Cardiac fibroblast (primary cell): ENCODE measurements at places on chromosomes 2 and 18.

DNA sequence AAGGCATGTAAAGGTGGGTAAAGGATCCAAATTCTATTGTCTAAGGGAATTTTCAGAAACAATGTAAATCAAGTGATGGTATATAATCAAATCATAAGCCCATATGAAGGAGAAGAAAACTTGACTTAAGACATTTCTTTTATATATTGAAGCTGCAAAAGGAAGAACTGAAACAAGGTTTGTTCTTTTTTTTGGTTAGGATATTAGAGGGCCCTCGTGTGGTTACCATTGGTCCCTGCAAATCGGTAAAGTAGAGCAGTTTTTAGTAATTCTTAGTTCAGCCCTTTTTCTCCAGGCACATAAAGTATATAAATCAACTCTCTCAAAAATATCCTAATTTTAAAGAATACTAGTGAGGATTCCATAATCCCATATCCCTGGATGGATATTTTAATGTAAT is 105.6 kb upstream of the STK17B start:
- peak; percentile 58 for DNase-seq

GRCh38 chr18:56199580-56200330 is 438.6 kb downstream of the TXNL1 start:
- DNase-seq = no peak

GRCh38 chr2:177830881-177831386 is 241.6 kb downstream of the PDE11A start:
- DNase-seq = no peak

GRCh38 chr2:46568212-46569009 is 89.0 kb downstream of the TMEM247 start:
- no peak for DNase-seq

GRCh38 chr18:25503567-25504081 is 151.7 kb upstream of the ZNF521 start:
- DNase-seq = peak; percentile 65

DNA sequence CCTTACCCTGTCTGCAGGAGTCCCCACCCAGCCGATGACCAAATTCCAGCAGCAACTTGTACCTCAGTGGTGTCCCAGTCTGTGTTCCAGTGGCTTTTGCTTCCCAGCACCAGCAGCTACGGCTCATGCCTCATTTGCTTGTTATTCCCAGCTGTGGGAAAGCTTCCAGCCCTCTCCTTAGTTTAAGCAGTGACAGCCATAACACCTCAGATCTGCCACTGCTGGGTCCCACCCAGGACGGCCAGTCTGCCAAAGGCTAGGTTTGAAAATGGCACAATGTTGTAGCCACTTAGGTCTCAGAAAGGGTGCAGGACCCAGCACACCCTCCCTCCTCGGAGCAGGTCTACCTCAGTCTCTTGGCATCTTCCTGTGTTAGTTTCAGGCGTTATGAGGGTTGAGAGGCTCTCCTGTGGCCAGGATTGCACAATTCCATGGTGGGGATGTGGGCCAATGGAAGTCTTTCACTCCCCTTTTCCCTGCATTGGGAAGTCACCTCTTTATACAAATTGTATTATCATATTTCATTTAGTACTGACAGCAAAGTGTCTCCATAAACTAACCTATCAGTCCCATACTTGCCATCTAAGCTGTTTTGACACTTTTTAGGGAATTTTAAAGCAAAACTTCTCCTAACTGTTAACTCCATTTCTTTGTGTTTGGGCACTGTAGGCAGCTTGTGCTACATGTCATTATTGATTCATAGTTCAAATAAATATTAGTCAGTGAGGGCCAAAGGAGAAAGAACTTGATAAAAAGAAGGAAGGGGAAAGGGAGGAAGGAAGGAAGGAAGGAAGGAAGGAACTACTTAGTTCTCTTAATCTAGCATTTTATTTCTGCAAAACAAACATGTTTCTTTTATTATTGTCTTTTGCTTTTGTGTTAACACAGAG is 62.9 kb upstream of the FAM110C start:
- DNase-seq = no peak

DNA sequence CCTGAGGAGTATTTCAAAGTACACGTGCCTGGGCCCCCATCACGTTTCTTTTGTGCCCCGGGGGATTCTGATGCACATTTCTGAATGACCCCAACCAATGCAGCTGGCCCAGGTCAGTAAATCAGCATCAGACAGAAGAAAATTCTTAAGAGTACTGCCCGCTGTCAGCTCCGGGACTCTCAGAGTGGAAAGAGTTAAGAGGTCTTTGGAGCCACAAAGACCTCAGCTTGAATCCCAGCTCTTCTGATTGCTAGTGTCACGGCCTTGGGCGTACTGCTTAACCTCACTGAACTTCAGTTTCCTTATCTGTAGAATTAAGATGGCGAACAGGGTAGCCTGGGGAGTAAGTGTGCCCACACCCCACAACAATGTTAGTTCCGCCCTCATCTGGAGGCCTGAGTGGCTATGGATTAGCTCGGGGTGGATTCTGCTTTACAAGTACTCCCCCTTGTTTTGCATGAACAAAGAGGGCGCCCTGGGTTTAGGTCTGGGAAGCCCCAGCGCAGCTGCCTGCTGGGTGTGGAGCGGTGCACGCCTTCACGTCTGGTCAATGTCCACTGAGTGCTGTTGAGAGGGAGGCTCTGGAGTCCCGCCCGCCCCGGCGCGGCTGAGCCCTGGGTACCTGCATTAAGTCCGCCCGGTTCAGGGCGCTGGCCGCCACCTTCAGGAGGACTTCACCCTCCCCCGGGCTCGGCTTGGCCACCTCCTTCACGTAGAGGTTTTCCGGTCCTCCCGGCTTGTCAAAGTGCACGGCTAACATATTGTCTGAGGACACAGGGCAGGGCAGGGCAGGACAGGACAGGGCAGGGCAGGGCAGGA is 858 bp downstream of the TP53I3 start:
- DNase-seq = peak; percentile 92

- peak; percentile 88 for DNase-seq
These were observed 73.4 kb downstream of the ACTR2 start for GRCh38 chr2:65300761-65301711.

DNA sequence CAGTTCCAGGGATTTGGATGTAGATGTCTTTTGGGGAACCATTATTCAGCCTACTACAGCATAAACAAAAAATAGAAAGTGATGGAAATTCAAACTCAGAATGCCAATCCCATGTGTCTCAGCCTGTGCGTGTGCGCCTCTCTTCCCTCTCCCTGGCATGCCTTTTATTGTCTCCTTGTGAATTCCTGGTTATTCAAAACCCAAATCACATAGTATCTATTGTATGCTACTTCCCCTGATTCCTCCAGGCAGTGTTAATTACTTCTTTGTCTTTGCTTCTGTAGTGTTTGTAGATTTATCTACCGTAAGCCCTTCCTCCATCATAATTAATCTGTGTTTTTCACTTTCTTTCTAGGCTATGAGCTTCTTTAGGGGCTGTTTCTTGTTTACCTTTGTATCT is 38.9 kb downstream of the RHBDD1 start:
- DNase-seq = no peak

GRCh38 chr18:13218368-13218991 is at the start of gene LDLRAD4:
Gene LDLRAD4 (plus strand): TSS chr18:13218760.
- DNase-seq = no peak

- DNase-seq = no peak
These were observed 144.6 kb downstream of the LPIN1 start for GRCh38 chr2:11891028-11891427.

DNA sequence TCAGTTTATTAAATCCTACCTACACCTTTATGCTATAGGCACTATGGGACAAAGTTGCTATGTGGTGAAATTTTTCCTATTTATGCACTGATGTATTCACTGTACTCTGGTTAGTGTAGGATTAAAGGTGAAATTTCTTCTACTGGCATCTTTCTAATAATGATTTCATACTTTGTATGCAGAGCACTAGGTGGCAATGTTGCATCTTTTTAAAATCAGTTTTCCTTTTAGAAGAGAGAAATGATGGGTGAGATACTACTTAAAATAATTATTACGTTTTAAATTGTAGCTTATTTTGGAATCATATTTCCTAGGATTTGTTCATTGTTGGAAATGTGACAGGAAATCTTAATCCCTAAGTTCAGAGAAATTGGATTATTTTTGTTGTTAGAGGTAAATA is 150.9 kb downstream of the CD8B2 start:
- DNase-seq = peak; percentile 41

- no peak for DNase-seq
These were observed 17.1 kb upstream of the CTIF start for GRCh38 chr18:48521723-48522122.

GRCh38 chr2:25894135-25894830 is 16.0 kb upstream of the ASXL2 start:
- peak; percentile 63 for DNase-seq

DNA sequence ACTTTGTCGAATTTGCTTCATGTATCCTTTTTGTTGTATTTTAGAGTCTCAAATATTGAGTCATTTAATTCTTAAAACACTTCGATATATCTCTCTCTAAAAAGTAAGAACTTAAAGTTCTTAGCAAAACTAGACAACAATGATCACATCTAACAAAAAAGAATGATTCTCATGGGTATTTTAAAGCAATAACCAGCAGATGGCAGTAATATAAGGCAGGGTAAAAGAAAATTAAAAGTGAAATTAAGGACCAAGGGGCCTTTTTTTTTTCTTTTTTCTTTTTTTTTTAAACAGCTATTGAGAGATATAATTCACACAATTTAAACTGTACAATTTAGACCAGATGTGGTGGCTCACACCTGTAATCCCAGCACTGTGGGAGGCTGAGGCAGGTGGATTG is 9.9 kb upstream of the AOX1 start:
- peak; percentile 52 for DNase-seq
